CD4-positive, alpha-beta memory T cell (primary cell): ENCODE measurements at places on chromosomes 2 and 18. TPM values are rescaled to one million over a fixed set of nuclear protein-coding genes. Genes with fewer than 3 reads are reported as not detected.
A peak's percentile ranks its signal among the peaks of the same experiment; 100 is the strongest.

Gene CYS1
- total RNA-seq, result not detected

Gene SP9
- not detected for total RNA-seq

Gene CPLX4
- total RNA-seq, result not detected

Gene OTX1
- not detected for total RNA-seq

Gene UGT1A9
- not detected for total RNA-seq

DNA sequence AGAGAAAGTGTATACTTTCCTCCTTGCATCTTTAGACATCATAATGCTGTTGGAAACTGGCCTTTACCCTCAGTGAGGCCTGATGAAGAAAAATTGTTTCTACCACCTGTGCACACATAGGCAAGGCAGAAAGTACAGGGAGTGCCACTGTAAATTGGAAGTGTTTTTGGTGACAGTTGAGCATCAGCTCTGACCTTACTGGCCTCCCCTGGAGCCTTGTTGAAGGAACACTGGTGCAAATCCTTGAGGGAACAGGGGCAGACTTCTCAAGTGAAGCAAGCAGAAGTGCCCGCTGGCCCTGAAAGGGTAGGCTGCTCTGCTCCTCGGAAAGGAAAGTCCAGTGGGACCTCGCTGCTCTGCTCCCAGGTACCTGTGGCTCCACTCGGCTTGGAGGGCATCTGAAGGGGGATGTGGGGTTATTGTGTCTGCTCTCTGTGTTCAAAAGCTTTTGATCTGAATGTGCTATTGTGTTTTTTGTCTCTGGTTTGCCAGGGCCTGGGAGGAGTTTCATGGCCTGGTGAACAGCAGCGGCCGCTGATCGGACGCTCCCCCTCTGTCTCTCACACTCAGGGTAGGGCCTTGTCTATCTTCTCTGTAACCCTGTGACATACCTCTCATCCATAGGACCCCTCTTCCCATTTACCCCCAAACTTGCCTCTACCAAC lies 23.4 kb downstream of the EIF4E2 start:
- no peak overlapping the region for H3K4me3 ChIP-seq
- H3K36me3 ChIP-seq, result peaks cover 40% of the 10 kb centered on the region
- DNase-seq, result no peak
- H3K27me3 ChIP-seq, result no peaks in the 10 kb centered on the region
- no peaks in the 10 kb centered on the region for H3K4me1 ChIP-seq
- H3K27ac ChIP-seq, result no peak overlapping the region

- no peaks in the 10 kb centered on the region for H3K4me1 ChIP-seq
- H3K4me3 ChIP-seq, result no peak overlapping the region
- H3K27me3 ChIP-seq, result no peaks in the 10 kb centered on the region
- H3K27ac ChIP-seq, result no peak overlapping the region
- DNase-seq, result no peak
- H3K36me3 ChIP-seq, result no peaks in the 10 kb centered on the region
These were observed 260.5 kb downstream of the TNS1 start for GRCh38 chr2:217742276-217742675.

DNA sequence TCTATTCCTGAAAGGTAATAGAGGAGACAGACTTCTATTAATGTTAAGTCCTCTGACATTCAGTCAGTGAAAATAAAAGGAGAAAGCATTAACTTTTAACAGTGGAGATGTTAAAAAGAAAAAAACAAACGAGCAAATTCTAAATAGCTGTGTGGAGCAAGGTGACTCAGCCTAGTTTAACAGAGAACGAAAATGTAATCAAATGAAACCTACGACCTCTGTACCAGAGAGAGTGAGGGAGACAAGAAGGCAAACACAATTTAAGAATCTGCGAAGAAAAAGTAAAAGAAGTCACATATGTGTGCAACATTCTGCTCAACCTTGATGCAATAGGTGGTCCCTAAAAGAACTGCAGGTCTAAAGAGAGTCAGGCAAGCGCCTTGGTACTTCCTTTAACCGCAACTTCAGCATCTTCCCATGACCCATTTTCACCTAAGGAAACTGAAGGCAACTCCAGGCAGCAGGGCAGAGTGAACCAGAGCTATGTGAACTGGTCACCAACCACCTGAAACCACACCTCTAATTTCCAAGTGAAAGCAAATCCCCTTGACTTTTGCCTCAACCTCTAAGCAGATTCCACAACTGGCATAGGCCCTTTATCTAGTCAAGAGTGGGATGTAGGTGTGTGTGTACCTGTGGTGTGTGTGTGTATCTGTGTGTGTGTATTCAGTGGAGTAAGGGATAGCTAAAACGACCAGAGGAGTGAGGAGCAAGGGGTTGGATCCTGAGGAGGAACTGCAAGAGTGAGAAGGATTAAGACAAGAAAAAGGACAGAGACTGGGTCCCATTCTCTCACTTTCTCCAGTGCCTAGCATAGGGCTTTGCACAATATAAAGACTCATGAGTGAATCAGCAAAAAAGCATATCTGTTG lies 43.0 kb downstream of the FIGN start:
- H3K27me3 ChIP-seq, result no peaks in the 10 kb centered on the region
- no peaks in the 10 kb centered on the region for H3K4me1 ChIP-seq
- H3K4me3 ChIP-seq, result no peak overlapping the region
- no peak for DNase-seq

- no peak overlapping the region for H3K27ac ChIP-seq
- H3K4me1 ChIP-seq, result no peaks in the 10 kb centered on the region
- H3K4me3 ChIP-seq, result no peak overlapping the region
- H3K36me3 ChIP-seq, result no peaks in the 10 kb centered on the region
These were observed 666.9 kb downstream of the XIRP2 start for GRCh38 chr2:167555098-167555720.

DNA sequence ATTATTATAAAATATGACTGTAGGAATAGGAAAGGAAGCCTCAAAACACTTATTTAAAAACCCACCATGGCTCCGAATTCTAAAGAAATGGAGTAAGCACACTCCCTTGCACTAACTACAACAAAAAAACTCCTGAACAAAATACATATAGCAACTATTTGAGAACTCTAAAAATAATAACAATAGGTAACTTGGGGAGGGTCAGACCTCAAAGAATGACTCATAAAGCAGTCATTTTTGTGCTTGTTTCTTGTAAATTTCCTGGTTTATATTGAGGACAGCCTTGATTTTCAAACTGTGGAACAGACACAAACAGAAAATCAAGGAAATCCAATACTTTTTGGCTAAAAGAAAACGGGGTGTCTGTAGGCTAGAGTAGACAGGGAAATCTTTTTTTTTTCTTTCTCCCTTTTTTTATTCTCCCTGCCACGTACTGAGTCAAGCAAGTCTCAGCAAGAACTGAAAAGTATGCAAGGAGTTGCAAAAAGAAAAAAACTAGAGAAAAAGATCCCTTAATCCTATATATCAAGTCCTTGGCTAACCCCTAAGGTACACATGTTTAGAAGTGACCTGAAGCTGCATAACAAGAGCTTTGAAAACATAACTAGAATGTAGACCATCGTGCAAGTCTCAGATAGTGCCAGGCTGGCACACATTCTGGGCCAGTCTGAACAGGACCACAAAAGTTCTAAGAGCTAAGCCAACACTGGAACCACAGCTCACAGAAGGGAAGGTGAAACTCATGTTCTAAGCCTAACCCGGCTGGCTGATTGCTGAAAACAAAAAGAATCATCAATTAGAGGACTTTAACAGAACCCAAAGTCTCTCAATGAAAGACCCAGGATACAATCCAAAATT lies 403.1 kb upstream of the LYPD1 start:
- H3K36me3 ChIP-seq, result no peaks in the 10 kb centered on the region
- DNase-seq, result no peak
- H3K27me3 ChIP-seq, result no peaks in the 10 kb centered on the region
- no peak overlapping the region for H3K27ac ChIP-seq
- no peaks in the 10 kb centered on the region for H3K4me1 ChIP-seq
- no peak overlapping the region for H3K4me3 ChIP-seq

- no peak overlapping the region for H3K4me3 ChIP-seq
- H3K27me3 ChIP-seq, result no peaks in the 10 kb centered on the region
- no peak for DNase-seq
- no peaks in the 10 kb centered on the region for H3K36me3 ChIP-seq
These were observed 189.2 kb upstream of the EPHA4 start for GRCh38 chr2:221761260-221761659.

GRCh38 chr18:74610051-74610615 lies 12.5 kb downstream of the ZNF407 start:
- H3K4me1 ChIP-seq, result peaks cover 14% of the 10 kb centered on the region
- no peaks in the 10 kb centered on the region for H3K27me3 ChIP-seq
- DNase-seq, result no peak
- no peak overlapping the region for H3K27ac ChIP-seq
- H3K36me3 ChIP-seq, result no peaks in the 10 kb centered on the region

GRCh38 chr2:70750320-70750719 lies 17.7 kb downstream of the ADD2 start:
- no peak for DNase-seq
- no peak overlapping the region for H3K4me3 ChIP-seq
- H3K27me3 ChIP-seq, result peaks cover 3% of the 10 kb centered on the region
- H3K27ac ChIP-seq, result no peak overlapping the region
- H3K4me1 ChIP-seq, result no peaks in the 10 kb centered on the region

DNA sequence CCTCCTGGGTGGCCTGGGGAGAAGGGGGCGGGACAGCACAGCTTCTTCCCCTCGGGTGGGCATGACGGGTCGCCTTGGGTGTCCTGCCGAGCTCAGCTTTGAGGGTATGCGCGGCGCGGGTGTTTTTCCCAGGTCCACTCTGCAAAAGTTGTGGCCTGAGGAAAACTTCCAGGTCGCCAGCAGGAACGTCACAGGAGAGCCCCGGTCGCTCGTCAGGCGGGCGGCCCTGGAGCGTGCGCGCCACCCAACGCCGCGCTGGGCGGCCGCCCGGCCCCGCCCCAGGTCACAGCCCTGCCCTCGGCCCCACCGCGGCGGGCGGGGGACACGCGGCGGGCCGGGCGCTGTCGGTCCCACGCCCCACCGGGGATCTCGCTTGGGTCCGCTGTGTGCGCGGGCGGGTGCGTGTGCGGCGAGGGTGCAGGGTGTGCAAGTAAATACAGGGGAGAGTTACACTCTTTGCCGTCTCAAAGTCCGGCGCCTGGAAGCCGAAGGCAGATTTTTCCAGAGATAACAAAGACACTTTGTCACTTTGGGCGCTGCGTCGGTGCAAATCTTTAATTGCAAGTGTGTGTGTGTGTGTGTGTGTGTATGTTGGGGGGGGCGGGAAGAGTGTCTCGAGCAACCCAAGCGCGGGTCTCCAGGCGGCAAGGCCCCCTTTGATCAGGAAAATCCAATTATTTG lies 616 bp upstream of the SP5 start:
- H3K4me1 ChIP-seq, result peaks cover 40% of the 10 kb centered on the region
- peak overlapping the region; percentile 69 for H3K4me3 ChIP-seq
- H3K36me3 ChIP-seq, result no peaks in the 10 kb centered on the region
- DNase-seq, result no peak
- peaks cover 45% of the 10 kb centered on the region for H3K27me3 ChIP-seq

GRCh38 chr18:48866856-48867255 lies 83.9 kb downstream of the SMAD7 start:
- no peaks in the 10 kb centered on the region for H3K27me3 ChIP-seq
- no peak overlapping the region for H3K4me3 ChIP-seq
- no peak for DNase-seq

DNA sequence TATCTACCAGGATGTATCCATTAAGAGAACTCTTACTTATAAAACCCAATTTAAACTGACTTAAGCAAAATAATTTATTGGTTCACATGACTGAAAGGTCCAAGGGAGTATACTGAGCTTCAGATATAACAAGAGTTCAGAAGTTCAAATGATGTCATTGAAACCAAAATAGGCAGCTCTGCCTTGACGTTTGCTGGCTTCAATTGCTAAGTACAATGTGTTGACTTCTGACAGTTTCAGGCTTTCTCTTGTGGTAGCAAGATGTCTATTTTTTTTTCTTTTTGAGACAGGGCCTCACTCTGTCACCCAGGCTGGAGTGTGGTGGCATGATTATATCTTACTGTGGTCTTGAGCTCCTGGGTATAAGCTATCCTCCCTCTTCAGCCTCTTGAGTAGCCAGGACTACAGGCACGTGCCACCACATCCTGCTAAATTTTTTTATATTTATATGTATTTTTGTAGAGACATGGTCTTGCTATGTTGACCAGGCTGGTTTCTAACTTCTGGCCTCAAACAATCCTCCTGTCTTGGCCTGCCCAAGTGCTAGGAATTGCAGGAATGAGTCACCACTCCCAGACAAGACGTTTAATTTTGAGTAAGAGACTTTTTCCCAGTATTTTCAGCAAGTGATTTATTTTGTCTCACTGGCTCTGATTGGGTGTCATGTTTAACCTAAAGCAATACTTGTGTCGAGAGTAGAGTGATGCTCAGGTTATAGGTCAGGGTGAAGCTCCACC lies 184.8 kb downstream of the NR4A2 start:
- no peak overlapping the region for H3K27ac ChIP-seq
- H3K4me1 ChIP-seq, result no peaks in the 10 kb centered on the region
- H3K27me3 ChIP-seq, result no peaks in the 10 kb centered on the region
- no peak for DNase-seq
- H3K4me3 ChIP-seq, result no peak overlapping the region

DNA sequence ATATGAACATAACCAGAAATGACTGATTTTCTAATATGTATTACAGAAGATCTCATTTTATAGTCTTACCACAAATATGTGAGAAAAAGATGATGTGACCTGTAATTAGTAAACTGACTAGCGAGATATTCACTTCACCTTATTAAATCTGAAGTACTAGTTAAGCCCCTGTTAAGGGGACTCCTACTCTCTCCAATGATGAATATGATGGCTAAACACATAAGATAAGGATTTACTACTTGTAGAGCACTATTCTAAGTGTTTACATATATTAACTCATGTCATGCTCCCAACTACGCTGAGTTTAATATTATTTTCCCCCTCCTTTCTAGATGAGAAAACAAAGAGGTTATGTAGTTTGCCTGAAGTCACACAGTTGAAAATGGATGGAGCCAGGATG lies 40.9 kb downstream of the SP3 start:
- no peak for DNase-seq
- no peak overlapping the region for H3K4me3 ChIP-seq
- peaks cover 73% of the 10 kb centered on the region for H3K4me1 ChIP-seq
- H3K27ac ChIP-seq, result no peak overlapping the region
- H3K36me3 ChIP-seq, result no peaks in the 10 kb centered on the region

GRCh38 chr18:48580782-48581181 lies 42.0 kb downstream of the CTIF start:
- no peak for DNase-seq
- H3K27ac ChIP-seq, result no peak overlapping the region
- H3K4me3 ChIP-seq, result no peak overlapping the region
- H3K36me3 ChIP-seq, result no peaks in the 10 kb centered on the region
- no peaks in the 10 kb centered on the region for H3K27me3 ChIP-seq

DNA sequence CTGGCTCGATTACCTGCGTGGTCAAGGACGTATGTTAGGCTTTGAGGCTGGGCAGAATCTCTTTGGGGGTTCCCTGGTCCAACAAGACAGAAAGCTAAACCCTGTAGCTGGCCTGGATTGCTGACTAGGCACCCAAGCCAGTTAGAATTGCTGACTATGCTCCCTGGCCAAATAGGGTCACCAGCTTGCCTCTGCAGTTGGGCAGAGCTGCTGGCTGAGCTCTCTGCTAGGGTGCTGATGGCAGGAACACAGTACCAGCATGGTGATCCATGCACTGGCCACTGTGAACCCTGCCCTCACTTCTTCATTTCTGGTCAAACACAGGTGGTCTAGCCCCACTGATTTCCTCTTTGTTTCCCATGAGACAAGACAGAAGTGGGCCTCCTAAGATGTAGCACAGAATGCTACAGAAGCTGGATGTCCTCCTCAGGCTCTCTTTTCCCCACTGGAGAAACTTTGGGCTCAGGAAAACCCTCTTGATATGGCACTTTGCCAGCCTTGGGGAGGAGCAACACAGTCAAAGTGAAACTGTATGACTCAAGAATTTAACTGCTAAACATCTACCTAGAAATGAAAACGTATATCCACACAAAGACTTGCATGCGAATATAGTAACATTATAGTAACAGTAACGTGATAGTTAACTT lies 20.8 kb downstream of the SP140L start:
- peaks cover 65% of the 10 kb centered on the region for H3K4me1 ChIP-seq
- peak overlapping the region; percentile 11 for H3K4me3 ChIP-seq
- no peaks in the 10 kb centered on the region for H3K27me3 ChIP-seq
- H3K27ac ChIP-seq, result no peak overlapping the region
- peak; percentile 32 for DNase-seq
- peaks cover 11% of the 10 kb centered on the region for H3K36me3 ChIP-seq
